ENCODE measurements at places on chromosomes 1 and 21.

GRCh38 chr1:111190931-111191451 is 9.5 kb downstream of the DENND2D start:
- no peak for DNase-seq

GRCh38 chr1:62362926-62363325 is 43.7 kb upstream of the KANK4 start:
- no peak for DNase-seq

DNA sequence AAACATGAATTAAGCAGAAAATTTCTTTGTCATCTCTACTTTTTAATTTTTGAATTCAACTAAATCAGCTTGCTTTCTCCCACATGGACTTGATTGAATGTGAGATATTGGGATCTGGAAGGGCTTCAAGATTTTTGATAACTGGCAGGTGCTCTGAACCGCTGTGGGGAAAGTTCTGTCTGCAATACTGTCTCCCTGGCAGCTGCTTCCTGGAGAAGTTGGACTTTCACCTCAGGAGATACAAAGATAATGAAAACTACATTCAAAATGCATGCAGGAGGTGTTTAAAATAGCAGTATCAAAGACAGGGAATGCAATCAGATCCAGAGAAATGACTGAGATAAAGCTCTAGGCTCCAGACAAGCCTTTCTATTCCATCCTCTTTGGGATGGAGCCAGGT is 338.3 kb downstream of the NEGR1 start:
- DNase-seq: no peak

DNA sequence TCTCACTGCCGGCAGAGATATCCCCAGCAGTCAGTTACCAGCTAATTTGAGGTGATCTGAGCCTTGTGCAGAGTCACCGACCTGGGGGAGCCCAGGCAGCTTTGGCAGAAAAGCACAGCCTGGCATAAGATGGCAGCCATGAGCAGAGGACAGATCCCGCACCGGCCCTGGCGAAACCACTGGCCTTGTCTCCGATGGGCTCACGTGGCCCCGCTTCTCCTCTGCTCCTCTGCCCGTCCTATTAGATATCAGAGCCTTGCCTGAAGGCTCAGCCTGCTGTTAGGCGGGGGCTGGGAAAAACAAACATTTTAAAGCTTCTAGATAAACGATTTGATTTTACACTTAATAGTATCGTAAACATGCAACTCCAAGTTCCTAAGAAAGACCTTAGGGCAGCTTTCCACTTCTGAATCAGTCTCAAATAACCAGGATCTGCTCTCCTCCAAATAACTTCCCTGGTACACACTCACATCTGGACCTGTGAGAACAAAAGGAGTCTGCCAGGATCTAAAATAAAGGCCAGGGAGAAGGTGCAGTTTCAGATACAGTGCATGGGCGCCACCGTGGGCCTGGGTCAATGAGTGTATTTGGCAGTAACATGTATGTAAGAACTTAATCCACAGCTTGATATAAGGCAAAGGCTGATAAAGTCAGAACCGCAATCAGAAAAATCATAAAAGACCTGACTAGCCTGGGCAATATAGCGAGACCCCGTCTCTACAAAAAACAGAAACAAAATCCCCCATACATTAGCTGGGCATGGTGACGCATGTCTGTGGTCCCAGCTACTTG is 10.0 kb downstream of the EDARADD start:
- no peak for DNase-seq

DNA sequence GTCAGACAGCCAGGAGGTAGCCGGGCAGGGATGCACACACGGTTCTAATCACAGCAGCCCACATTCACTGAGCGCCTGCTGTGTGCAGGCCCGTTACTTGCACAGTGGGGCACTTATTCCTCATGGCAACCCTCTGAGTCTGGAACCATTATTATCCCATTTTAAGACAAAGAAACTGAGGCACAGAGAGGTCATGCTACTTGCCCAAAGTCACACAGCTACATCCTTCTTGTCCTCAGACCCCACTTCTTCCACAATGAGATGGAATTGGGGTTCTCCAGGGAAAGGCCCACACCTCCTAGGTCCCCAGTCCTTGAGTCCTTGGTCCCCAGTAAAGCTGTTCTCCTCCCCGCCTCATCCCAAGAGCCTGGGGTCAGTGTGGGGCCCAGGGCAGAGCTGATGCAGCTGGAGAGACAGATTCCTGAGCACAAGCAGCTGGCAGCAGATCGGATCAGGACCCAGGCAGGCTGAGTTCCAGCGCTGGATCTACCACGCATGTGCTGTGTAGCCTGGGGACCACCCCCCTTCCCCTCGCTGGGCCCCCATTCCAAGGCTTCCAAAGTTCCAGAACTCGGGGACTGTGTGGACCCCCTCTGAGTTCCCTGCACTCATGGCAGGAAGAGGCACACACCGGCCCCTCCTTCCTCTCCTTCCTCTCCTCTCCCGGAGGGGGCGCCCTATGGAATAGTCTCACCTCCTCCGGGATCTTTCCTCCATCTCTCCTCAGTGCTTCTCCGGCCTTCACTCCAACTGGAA is 393.4 kb downstream of the MATN1 start:
- DNase-seq: no peak

DNA sequence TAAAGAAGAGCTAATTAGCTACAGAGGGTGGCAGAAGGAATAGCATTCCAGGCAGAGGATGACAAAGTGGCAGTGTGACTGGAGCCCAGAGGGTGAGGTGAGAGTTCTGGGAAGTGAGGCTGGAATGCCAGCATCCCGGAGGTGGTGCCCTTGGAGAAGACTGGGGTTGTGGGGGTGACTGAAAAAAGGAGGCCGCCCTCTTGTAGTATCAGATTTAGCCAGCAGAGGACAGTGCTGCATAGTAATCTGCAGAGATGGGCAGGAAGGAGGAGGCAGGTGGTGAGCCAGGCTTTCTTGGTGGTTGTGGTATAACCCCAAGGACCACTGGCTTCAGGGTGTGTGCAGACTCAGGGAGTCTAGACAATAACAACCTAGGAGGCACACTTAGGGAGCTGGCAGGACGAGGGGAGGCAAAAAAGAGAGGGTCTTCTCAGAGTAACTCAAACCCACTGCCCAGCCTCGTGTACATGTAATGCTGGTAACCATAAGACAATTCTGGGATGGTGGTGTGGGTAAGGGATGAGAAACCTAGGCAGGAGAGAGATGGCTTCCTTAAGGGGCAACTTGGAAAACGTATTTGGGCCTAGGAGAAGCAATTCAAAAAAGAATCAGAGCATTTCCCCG is 30.5 kb downstream of the MROH7 start:
- DNase-seq: no peak

- no peak for DNase-seq
These were observed 306.0 kb downstream of the ASTN1 start for GRCh38 chr1:176858433-176858916.

GRCh38 chr1:39540504-39541031 is 36.0 kb downstream of the PABPC4 start:
- no peak for DNase-seq

GRCh38 chr1:232650418-232650817 is 20.5 kb upstream of the SIPA1L2 start:
- DNase-seq: no peak

- no peak for DNase-seq
These were observed 141.0 kb downstream of the SDCCAG8 start for GRCh38 chr1:243396876-243397275.

- no peak for DNase-seq
These were observed 45.9 kb upstream of the EDN2 start for GRCh38 chr1:41530411-41530810.

GRCh38 chr1:185397183-185397582 is 80.1 kb upstream of the IVNS1ABP start:
- DNase-seq: no peak

GRCh38 chr1:216778737-216779136 is 55.5 kb upstream of the ESRRG start:
- DNase-seq: no peak

- no peak for DNase-seq
These were observed 43.7 kb upstream of the HMCN1 start for GRCh38 chr1:185690527-185690926.

GRCh38 chr1:66374561-66375111 is 159.3 kb upstream of the SGIP1 start:
- DNase-seq: no peak

DNA sequence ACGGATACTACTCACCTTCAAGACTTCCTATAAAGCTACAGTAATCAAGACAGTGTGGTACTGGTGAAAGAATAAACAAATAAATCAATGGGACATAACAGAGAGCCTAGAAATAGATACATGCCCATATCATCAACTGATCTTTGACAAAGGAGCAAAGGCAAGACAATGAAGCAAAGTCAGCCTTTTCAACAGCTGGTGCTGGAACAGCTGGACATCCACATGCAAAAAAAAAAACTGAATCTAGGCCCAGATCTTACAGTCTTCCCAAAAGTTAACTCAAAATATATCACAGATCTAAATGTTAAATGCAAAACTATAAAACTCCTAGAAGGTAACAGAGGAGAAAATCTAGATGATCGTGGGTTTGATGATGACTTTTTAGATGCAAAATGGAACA is 170.3 kb downstream of the MIS18A start:
- no peak for DNase-seq

DNA sequence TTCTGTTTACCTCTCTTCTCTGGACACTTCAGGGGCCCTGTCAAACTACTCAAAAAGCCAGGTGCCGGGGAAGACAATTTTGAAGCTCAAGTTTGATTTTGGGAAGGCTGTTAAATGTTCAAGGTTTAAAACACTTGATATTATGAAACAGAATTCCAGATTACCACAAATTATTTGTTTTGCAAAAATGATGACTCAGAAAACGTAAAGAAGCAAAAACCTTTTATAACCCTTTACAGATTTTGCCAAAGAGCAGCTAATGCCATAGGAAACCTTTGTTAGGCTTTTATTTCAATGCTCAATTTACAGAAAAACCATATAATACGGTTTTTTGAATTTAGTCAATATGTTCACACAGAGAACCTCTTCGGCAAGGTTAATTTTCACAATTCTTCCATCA is 593.4 kb upstream of the ZP4 start:
- no peak for DNase-seq

- DNase-seq: no peak
These were observed 18.5 kb downstream of the WASF2 start for GRCh38 chr1:27471477-27471876.

DNA sequence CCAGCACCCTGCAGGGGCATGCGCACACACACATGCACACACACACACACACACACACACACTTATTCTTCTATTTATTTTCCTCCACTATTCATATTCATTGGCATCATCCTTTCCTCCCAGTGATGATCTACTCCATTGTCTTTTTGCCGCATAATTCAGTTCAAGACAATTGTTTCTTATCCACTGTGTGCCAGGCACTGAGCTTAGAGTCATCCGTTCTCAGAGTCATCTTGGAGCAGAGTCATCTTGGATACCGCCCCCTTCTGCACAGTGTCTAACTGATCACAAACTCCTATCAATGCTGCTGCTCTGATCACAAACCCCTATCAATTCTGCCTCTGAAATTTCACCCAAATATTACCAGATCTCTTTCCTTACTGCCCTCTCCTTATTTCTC is 102.8 kb upstream of the PROX1 start:
- no peak for DNase-seq

All from stimulated activated CD4-positive, alpha-beta T cell treated with anti-CD3 and anti-CD28 coated beads, TNF-alpha, amount 100 ng/mL, for 1 hour (primary cell).